ENCODE measurements at places on chromosomes 2 and 18.

DNA sequence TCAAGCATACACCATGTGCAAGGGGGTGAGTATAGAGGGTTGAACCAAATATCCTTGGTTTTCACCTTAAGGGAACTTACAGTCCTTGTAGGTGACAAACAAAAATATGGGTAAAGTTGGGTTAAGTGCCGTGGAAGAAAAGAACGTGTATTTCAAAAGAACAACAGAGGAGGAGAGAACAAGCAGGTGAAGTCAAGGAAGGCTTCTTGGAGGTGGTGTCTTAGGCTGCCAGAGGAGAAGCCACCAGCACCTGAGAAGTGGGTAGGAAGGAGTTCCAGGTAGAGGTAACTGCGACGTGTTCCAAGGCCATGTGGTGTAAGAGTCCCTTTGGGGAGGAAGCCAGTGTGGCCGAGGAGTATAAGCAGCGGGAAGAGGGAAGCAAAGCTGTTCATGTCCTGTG is 27.2 kb downstream of the CABLES1 start:
- DNase-seq, result no peak

- DNase-seq, result peak; percentile 26
These were observed 31.4 kb upstream of the CASP8 start for GRCh38 chr2:201228912-201229290.

GRCh38 chr2:231717281-231718171 is 9.2 kb downstream of the PTMA start:
- DNase-seq, result no peak

DNA sequence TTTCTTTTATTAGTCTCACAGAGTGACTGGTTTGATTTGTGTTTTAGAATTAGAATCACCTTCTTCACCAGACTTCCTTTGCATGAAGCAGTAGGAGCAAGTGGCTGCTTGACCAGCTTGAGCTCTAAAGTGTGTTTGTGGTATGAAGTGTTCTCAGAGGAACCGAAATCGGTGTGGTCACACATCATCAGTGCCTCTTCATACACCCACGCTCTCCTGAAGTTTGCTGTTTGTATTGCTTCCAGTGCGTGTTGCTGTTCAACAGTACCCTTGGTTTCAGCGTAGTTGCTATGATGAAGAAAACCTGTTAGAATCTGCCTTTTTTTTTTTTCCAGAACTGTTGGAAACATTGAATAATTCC is 77.9 kb downstream of the LIMS1 start:
- DNase-seq, result no peak

GRCh38 chr2:157447031-157447430 is 3.1 kb upstream of the CYTIP start:
- DNase-seq, result no peak
